HuH-7 (cell line): ENCODE measurements at places on chromosomes 5 and 9.

- no peak for DNase-seq
Observed at GRCh38 chr5:55338092-55338613, 30.4 kb downstream of the MTREX start.

- DNase-seq = no peak
Observed at GRCh38 chr9:85600675-85601263, 141.0 kb downstream of the AGTPBP1 start.

GRCh38 chr5:14266171-14266570, 123.0 kb downstream of the TRIO start:
- no peak for DNase-seq

DNA sequence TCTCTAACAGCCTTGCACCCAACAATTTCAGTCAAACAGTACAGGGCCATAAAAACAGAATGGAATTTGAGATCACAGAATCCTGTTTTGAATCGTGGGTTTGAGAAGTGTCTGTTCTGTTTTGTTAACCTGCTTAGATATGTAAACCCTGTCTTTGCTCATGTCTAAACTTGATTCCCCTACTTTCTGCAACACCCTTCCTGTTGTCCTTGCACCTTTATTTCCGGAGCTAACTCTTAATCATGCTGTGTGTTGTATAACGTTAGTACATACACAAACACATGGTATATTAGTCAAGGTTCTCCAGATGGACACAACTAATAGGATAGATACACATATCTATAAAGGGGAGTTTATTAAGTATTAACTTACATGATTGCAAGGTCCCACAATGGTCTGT, 2229.2 kb upstream of the C9orf72 start:
- no peak for DNase-seq

- DNase-seq = no peak
Observed at GRCh38 chr9:89409466-89409865, 88.4 kb downstream of the SEMA4D start.

- DNase-seq = no peak
Observed at GRCh38 chr5:8686707-8687106, 817.8 kb downstream of the MTRR start.

DNA sequence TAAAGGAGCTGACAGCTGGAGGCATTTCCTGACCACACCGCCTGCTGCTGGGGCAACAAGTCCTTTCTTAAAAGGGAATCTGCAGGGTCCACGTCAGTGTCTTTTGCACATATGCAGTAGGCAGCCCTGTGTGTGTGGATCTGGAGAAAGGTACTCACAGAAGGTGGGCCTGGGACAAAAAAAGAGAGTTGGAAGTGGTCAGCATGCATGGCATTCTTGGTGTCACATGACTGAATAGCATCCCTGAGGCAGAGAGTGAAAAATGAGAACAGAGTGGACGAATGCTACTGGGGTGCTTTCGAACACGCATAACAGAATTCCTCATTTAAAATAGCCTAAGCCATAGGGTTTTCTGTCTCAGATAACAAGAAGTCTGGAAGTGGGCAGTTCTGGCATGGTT, 47.0 kb downstream of the DNAJC21 start:
- no peak for DNase-seq

DNA sequence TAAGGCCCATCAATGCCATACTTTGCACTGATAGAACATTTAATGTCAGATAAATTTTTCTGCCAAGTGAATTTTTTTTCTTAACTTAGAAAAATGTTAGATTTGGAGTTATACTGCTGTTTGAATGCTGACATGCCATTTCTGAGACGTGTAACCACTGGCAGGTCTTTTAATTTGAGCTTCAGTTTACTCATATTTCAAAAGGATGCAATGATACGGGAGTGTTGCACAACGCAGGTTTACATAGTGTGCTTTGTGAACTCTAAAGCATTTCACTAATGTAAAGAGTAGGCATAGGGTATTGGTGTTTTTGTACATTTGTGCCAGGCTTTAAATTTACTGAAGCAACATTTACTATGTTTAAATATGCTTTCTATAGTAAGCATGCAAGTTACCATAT, 4.2 kb downstream of the ZBTB43 start:
- DNase-seq = no peak

GRCh38 chr9:20528253-20528652, 94.0 kb downstream of the MLLT3 start:
- no peak for DNase-seq

DNA sequence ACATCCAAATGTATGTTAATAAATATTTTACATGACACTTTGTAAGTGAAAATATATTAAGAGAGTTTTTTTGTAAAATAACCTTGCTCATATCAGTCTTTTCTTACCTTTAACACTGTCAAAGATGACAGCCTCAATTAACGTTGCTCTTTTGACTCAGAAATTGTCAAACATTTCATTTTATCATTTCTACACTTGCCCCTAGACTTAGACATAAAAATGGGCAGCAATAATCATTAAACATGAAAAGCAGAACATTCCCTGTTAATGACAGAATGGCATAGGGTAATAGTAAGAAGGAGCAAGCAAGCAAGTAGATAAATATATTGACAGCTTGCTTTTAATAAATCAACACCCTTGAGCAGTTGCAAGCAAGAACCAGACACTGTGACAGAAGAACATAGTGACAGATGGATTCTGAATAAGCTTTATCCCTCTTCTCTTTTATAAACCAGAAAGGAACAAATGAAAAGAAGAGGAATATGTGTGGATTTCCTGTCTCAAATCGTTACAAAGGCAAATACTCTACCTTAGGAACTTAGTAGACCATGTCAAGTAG, 796.0 kb upstream of the CHD1 start:
- no peak for DNase-seq

- DNase-seq = no peak
Observed at GRCh38 chr9:127067603-127068220, 54.7 kb downstream of the ANGPTL2 start.

DNA sequence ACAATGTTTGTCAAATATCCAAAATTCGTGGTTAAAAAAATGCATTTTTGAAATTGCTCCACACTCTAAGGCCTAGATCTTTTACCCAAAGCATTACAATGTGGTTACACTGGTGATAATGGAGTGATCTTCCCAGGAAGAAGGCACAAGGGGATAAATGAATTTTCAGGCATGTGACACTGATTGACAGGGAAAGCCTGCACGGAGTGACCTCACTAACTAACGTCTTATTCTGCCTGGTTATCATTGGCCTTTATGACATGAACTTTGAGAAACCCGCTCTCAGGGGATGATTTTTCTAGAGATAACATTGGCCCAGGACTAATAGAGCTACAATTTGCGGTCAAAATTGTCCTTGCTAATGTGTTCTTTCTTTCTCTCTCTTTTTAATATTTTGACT, 137.6 kb downstream of the PRKACG start:
- no peak for DNase-seq

- no peak for DNase-seq
Observed at GRCh38 chr9:76756941-76757673, 7.1 kb upstream of the PCA3 start.

- peak; percentile 30 for DNase-seq
Observed at GRCh38 chr5:42970636-42971559, 69.2 kb downstream of the ANXA2R start.
